ENCODE measurements at places on chromosomes 12 and 14.

DNA sequence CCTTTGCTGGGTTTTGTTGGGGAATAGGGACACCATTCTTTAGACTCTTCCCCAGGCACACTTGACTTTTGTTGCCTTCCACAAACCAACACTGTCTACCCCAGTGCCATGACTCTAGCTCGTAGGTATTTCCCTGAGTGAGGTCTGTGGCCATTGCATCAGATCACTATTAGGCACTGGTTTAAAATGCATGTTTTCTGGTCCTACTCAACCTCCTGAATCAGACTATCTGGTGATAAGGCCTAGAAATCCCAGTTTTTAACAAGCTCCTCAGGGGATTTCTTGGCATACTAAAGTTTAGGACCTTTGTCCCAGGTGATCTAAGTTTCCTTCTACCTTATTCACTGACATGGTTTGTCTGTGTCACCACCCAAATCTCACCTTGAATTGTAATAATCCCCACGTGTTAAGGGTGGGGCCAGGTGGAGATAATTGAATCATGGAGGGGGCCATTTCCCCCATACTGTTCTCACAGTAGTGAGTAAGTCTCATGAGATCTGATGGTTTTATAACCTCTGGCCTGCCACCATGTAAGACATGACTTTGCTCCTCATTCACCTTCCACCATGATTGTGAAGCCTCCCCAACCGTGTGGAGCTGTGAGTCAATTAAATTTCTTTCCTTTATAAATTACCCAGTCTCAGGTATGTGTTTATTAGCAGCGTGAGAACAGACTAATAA lies 87.8 kb upstream of the PSMC1 start:
- no peak for DNase-seq

- no peak for DNase-seq
Measured at GRCh38 chr12:49609875-49610154, 4.4 kb upstream of the FAM186B start.

DNA sequence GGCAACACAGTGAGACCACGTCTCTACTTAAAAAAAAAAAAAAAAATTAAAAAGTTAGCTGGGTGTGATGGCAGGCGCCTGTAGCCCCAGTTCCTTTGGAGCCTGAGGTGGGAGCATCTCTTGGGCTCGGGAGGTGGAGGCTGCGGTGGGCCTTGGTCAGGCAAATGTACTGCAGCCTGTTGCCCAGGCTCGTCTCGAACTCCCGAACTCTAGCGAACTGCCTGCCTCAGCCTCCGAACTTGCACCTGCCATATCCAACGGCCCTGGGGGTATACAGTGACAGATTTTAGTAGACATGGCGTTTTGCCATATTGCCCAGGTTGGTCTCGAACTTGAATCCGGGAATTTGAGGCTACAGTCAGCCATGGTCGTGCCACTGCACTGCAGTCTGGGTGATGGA lies 195.4 kb downstream of the ALG10 start:
- DNase-seq: no peak

DNA sequence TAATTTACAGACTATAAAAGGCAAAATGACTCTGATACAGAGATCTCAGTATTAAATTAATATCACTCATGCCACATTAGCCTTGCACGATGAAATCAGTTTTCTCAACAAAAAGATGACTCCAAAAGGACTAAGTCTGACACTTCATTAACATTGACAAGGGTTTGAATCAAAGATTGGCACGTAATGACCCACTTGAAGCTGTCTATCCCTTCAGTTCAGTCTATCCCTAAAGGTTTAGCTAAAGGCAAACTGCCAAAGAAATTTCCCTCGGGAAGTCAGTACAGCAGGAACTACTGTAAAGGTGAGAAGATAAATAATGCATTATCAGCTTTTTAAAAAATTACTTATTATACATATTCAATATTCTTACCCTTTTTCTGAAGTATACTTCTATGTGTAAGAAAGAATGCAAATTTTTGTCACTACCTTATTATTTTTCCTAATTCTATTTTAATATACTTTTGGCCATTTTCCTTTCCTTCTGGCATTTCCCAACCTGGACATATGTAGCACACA lies 127.1 kb downstream of the NELL2 start:
- no peak for DNase-seq

DNA sequence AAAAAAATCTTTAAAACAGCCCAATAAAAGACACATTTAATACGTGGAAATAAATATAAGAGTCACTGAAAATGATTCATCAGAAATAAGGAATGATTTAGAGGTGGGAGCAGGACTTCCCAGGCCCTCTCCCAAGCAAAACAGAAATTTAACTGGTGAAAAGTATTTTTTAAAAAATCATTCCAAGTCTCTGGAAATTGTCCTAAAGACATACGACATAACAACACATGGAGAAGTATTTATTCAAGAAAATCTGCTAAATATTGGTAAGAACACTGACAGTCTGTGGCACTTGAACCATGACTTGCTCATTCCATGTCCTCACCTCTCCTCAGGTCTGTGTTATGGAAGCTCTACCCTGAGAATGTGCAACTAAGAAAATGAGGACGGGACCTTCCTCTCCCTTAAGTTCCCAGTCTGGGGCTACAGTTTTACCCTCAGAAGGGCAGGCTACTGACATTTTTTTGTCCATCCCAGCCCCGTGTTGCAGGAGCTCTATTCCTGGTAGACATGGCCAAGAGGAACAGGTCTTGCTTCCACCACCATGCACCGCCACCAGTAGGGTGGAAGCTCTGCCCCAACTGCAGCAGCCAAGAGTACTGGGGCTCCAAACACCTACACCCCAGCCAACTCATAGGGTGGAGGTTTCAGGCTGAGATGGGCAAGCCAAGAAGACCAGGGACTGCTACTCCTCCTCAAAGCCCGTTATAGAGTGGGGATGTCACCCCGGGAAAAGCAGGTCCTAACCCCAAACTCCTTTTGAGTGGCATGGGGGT lies 193.0 kb downstream of the CRADD start:
- no peak for DNase-seq

- DNase-seq: no peak
Measured at GRCh38 chr12:6644257-6644596, 3.0 kb downstream of the ACRBP start.

- DNase-seq: no peak
Measured at GRCh38 chr14:59829469-59830337, 40.9 kb downstream of the RTN1 start.

DNA sequence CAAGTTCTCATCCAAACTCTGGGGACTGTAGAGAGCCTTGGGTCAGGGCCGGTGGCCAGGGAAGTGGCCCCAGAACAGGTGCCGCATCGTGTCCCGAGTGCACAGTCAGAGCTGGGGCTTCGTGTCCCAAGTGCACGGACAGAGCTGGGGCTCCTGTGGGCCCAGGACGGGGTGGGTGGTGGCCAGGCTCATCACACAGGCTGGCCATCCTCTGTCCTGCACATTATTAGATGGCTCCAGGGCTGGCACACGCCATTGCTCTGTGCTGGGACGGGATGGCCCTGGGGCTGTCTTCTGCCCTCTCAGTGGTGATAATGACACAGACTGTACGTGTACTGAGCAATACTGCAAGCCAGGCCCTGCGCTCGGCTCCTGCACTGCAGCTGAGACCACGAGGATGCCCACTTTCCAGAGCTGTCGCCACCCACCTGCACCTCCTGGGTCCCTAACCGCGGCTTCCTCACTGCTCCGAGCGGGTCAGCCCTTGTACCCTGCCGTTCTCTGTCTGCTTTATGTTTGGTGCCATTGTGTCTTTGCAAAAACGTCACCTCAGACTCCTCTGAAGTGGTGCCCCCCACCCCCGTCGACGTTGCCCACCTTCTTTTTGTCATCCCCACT lies 1.9 kb downstream of the FBRSL1 start:
- DNase-seq: no peak

GRCh38 chr12:32334371-32334777 lies 65.0 kb upstream of the FGD4 start:
- DNase-seq: no peak

GRCh38 chr12:68349921-68350606 lies 17.9 kb upstream of the MDM1 start:
- DNase-seq: no peak

DNA sequence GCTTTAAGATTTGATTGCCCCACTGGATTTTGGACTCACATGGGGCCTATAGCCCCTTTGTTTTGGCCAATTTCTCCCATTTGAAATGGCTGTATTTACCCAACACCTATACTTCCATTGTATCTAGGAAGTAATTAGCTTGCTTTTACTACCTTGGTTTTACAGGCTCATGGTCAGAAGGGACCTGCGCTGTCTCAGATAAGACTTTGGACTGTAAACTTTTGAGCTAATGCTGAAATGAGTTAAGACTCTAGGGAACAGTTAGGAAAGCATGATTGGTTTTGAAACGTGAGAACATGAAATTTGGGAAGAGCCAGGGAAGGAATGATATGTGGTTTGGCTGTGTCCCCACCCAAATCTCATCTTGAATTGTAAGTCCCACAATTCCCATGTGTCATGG lies 419.0 kb upstream of the TMPO start:
- DNase-seq: no peak

- no peak for DNase-seq
Measured at GRCh38 chr14:102541771-102542170, 32.2 kb upstream of the ANKRD9 start.

GRCh38 chr12:60205500-60205899 lies 609.7 kb downstream of the SLC16A7 start:
- DNase-seq: no peak

GRCh38 chr12:69512820-69513219 lies 42.6 kb downstream of the FRS2 start:
- no peak for DNase-seq

DNA sequence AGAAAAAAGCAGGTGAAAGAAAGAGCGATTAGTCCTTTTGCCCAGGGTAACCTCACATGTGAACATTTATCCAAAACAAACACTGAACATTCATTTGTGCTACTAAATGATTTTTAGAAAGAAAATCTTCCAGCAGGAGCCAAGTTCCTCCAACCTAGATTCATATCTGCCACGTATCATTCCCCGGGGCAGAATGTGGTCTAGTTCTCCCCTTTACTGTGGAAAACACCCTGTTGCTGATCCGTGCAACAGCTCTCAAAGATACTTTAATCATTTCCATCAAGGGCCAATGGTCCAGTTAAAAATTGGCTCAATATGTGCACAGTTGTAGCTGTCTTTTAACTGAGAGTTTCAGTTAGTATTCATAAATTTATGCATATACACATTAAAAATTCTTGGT lies 479.1 kb downstream of the ATP23 start:
- no peak for DNase-seq

- DNase-seq: no peak
Measured at GRCh38 chr12:6212086-6212485, 11.9 kb downstream of the CD9 start.

GRCh38 chr14:75837151-75837787 lies 144.5 kb downstream of the TGFB3 start:
- DNase-seq: no peak

- DNase-seq: no peak
Measured at GRCh38 chr14:31414190-31414833, 6.0 kb downstream of the HEATR5A start.

DNA sequence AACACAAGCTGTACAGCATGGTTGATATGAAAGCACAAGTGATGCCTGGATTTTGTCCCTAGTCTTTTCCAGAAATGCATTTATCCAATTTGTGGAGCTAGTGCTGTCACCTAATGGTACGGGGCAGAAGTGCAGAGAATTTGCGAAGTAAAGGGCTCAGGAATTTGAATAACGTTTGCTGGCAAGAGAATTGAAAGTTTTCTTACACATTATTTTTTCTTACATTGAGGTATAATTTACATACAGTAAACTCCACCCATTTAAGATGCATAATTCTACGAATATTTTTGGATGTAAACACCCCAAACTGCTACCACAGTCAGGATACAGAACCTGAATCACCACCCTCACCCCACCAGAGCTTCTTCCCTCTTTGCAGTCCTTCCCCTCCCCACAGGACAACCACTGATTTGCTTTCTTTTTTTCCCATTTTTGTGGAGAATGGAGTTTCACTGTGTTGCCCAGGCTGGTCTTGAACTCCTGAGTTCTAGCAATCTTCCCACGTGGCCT lies 3.5 kb downstream of the AICDA start:
- no peak for DNase-seq

DNA sequence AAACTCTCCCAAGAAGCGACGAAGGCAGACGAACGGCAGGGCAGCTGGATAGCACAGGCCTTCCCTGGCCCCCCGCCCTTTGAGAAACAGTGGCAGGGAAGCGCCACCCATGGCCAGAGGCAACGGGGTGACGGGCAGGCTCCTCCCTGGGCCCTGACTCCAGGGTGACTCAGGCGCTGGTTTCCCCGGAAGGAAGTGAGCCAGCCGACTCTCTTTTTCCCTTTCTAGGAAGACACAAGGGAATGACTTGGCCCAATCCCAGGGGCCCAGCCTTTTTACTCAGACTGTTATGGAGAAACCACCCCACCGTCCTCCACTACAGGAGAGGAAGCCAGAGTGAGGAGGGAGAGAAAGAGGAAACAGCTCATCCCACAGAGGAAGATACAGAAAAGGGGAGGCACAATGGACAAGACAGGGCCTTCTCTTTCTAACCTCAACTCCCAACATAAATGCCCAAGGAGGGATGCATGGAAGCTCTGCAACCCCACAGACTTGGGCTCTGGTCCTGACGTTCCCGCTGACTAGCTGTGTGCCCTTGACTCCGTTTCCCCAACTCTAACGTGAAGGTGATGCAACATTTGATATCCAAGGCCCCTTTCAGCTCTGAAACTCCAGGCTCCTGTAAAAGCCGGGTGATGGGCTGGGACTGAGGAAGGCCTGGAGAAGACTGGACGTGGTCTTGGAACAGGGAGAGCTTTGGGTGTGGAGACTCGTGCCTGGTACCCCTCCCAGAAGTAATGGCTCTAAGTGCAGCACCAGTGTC lies 27.9 kb downstream of the ACTN1 start:
- DNase-seq: no peak

DNA sequence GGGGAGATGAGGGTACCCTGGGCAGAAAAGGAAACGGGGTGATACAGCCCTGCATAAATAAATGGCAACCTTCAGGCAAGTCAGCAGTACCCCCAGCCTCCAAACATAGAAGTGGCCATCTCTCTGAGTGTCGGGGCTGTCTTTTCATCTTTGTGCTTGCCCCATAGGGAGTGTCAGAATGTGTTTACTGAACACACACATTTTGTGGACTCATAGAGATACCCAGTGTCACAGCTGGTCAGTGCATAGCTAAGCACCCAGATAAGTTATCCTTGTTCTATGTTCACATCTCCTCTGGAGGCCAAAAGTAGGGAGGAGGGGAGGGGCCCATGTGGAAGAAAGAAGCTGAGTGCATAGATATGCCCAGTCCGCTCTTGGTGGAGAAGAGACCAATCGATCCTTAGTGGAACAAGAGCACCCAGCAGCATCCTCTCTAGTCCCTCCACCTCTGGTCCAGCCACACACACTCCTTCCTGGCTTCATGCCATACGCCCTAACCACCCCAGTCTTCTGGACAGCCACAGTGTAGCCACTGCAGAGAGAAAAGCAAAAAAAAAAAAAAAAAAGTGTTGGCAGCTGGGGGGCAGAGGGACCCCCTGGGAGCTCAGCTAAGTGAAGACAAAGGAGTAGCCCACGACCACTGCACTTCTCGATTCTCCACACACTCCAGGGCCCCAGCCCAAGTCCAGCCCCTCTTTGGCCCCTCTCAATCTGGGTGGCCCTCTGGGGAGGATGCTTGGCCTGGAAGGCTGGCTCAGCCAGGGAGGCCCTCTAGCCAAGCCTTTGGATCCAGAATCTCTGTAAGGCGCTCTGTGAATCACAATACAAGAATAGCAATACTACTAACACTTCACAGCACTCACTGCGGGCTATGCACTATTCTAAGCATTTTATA lies 2.6 kb downstream of the ITGA7 start:
- DNase-seq: no peak

- DNase-seq: no peak
Measured at GRCh38 chr12:9710584-9711375, 22.1 kb downstream of the CLECL1 start.
